ENCODE measurements at places on chromosomes 6 and 20.

DNA sequence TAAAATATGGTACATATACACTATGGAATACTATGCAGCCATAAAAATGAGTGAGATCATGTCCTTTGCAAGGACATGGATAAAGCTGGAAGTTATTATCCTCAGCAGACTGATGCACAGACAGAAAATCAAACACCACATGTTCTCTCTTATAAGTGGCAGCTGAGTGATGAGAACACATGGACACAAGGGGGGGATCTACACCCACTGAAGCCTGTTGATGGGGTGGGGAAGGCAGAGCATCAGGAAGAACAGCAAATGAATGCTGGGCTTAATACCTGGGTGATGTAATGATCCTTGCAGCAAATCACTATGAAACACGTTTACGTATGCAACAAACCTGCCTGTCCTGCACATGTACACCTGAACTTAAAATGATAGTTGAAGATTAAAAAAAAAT lies 71.3 kb downstream of the MANEA start:
- no peak for DNase-seq

DNA sequence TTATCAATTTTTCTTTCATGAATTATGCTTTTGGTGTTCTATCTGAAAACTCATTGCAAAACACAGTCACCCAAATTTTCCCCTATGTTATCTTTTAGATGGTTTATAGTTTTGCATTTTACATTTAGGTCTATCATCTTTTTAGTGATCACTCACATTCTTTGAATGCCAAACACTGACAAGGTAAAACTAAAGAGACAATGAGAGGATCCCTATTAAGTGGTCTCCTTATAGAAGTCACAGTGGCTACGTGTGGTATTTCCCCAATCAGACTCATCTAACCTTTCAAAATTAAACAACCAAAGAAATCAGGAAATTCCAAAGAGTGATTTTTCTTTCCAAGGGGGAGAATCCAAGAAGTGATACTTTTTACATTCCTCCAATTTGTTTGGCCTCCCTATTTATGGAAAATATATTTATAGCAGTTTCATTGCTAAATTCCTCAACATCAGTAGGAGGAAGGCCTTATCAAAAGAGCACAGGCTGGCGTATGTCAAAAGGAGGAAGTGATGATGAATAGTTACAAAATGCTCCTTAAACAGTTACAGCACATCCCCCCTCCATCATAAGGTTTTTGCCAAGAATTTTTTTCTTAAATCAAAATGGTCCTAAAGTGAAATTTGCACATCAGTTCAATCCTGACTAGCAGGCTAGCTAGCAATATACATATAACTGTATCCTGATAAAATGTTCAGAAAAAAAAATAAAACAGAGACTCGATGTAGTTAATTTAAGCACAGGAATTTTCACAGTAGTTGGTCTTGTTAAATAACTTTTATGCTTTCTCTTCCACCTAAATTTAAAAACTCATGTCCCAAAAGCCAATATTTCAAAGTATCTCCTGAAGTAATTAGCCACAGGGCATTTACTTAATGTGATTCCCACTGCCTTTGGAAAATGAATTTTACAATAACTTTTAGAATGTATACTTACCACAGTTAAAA lies 76.2 kb upstream of the IPCEF1 start:
- DNase-seq = no peak

- DNase-seq = no peak
These were observed 13.7 kb upstream of the FAM83C start for GRCh38 chr20:35305682-35306556.

GRCh38 chr20:20078041-20078440 lies 25.7 kb downstream of the CFAP61 start:
- DNase-seq = no peak

DNA sequence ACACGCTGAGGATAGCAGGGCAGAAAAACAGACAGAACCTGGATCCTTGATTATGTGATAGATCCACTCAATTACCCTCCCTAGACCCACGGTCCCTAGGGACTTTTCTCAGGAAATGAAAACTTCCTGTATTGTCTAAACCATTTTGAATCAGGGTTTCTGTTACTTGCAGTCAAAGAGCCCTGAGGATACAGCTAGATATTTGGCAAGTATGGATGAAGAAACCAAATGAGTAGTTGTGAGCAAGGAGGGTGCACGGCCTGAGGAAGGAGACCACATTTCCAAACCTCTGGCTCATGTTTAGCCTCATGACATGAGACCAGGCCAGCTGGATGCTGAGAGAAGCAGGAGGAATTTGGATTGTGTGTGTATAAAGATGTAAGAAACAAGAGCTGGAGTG lies 91.6 kb downstream of the MRPL14 start:
- no peak for DNase-seq

- no peak for DNase-seq
These were observed at the start of gene TCF15 for GRCh38 chr20:610130-611046. TSS of gene TCF15 (minus strand) at chr20:610309. CDS start at chr20:610237, 72 bp downstream.

- DNase-seq = no peak
These were observed 54.6 kb downstream of the LYRM4 start for GRCh38 chr6:5205877-5206850.

- no peak for DNase-seq
These were observed 74.2 kb downstream of the CD164 start for GRCh38 chr6:109308018-109308492.

DNA sequence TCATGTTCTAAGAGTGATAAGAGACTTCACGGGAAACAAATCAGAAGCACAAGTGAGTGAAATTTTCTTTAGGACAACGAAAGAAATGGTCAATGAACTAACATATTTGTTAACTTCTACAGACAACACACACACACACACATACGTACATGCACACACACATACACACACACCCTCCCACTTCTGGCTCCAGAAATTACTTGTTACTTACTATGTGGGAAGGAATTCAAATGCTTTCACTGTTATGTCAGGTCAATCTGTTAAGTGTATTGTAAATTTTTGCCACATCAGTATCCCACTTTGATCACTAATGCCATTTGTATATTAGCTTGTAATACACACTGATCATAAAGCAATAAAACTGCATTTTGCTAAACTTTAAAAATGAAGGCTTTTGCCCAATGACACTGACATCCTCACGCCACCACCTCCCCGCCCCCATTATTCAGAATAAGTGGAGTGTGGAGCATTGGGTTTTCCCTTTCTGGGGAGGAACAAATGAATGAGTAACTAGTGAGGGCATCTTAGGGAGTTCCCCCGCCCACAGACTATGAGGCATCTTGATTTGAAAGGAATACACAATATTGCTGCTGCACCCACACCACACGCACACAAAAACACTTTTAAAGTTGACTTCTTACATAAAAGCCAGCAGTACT lies 76.2 kb downstream of the ATXN1 start:
- peak; percentile 48 for DNase-seq

GRCh38 chr6:149221774-149222070 lies 95.8 kb upstream of the TAB2 start:
- no peak for DNase-seq

DNA sequence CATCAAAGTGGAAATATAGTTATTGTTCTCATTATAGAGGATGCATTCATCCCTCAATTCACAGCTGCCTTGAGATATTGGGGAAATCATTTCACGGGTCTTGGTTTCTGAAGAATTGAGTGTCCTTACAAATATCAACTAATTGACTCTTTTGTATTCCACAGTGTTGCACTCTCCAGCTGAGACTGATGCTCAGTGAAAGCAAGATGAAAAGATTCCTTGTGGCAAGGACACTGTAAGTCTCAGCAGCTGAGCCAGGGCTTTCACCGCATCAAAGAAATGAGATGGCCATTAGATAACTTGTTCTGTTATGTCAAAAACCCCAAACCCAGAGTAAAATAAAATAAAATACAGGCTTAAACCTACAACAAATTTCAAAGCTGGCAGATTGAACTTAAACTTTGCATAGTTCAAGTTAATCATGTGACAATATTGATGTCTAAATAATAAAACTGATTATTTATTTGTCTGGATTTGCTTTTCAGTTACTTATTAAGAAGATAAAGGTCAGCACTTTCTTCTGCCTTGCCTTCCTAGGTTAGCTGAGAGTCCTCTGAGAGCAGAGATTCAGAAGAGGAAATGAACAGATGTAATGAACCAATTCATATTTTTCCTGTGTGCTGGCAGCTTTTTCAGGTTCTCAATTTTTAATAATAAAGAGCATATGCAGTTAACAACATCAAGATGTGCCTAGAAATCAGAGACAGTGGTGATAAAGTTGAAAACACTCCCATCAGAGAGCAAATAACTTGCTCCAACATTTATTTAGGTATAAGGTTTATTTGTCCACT lies 82.4 kb upstream of the SMLR1 start:
- no peak for DNase-seq

DNA sequence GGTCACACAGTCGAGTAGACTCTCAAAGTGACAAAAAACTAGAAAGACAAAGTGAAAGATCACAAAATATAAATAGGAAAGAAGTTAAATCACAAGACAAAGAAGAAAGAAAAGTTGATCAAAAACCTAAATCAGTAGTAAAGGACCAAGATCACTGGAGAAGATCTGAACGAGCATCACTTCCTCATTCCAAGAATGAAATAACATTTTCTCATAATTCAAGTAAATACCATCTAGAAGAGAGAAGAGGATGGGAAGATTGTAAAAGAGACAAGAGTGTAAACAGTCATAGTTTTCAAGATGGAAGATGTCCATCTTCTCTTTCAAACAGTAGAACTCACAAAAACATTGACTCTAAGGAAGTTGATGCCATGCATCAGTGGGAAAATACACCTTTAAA lies 31.6 kb upstream of the GJA10 start:
- no peak for DNase-seq

- no peak for DNase-seq
These were observed 14.4 kb downstream of the KPNA5 start for GRCh38 chr6:116695401-116695800.

DNA sequence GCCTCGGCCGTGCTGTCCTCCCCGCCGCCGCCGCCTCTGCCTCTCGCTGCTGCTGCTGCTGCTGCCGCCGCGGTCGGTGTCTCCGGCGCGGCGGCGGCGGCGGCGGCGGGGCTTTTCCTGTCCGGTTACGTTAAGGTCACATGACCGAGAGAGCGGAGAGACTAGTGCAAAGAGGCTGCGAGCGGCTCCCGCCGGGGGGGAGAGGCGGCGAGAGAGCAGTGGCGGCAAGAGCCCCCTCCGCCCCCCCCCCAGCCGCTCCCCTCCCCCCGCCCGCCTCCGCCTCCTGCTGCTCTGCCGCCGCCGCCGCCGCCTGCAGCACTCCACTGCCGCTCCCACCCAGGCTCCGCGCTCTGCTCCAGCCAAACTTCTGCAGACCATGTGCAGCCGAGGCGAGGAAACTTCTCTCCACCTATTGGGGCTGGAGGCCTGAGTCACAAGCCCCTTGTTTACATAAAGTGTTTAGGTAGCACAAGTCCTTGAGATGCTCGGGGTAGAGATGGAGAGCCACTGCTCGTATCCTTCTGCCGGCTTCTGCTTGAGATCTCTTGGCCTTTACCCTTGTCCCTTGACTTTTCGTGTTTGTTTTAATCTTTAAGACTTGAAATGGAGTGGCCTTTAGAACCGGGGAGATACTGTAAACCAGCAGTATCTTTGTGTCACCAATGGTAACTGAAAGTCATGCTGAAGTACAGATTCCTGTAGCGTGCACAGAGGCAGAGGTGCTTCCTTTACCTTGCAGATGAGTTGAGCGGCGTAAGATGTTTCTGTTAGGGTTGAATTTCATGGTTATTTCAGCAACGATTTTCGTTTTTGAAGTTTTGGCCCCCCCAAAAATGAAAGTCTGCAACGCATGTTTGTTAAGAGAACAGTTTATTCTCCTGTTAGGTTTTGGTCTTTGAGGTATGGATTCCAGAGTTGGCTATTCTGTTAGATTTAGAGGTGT lies at the start of gene ZBTB2:
Gene ZBTB2, minus strand, starts transcription at position 89 of the 943 bp plus-strand sequence. CDS start 17,922 bp downstream, outside the sequence.
- DNase-seq = peak; percentile 65

DNA sequence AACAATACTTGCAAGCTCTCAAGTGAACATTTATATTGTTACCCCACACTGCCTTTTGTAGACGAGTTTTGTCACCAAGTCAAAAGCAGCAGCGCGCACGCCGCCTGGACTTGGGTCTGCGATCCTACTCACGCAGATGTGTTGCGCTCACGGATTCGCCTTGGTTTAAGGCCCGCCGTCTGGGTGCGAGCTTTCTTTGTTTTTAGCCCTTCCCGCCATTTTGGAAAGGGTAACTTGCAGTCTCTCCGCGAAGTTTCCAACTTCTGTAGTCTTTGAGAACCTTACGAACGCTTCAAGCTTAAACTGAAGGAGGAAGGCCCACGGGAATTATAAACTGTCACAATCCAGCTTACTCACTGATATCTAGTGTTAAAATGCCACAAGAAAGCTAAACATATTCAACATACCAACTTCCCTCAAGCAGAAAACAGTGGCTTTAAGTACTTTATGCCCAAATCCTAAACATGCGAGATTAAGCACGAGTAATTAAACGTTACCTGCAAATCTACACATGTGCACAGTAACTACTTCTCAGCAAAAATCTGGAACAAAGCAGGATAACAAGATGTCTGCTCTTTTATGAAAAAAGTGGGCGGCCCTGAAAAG lies 80.4 kb upstream of the BTN3A2 start:
- peak; percentile 61 for DNase-seq

GRCh38 chr6:79713701-79714322 lies 82.7 kb downstream of the SH3BGRL2 start:
- DNase-seq = peak; percentile 31

- DNase-seq = no peak
These were observed 128.3 kb downstream of the TSHZ2 start for GRCh38 chr20:53100476-53100911.

DNA sequence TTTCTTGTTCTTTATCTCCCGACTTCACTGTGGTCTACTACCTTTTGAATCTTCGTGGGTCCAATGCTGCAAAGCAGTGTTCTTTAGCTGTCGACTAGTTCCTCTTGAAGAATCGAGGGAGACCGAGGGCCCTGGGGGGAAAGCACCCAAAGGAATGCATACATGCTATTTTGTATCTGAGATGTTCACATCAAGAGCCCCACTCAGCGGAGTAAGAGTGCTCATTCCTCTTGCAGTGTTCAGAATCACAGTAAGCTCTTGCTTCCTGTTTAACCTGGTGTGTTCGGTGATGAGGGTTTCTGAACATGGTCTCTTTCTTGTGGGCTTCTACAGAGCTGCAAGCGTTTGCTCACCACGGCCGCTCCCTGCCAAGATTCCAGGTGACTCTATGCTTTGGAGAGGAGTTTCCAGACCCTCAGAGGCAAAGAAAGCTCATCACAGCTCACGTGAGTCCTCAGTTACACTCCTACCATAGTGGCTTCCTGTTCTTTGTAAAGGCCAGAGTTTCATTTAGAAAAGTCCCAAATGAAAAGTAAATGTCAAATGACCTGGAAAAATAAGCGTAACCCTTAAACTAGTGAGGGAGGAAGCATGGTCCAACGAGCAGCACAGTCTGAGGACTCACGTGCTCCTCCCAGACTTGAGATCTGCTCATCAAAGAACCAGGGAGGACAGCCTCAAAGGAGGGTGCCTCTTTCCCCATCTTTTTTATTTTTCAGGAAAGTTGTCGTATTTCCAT lies 13.3 kb downstream of the IRF4 start:
- no peak for DNase-seq

GRCh38 chr20:31637660-31638059 lies at the start of gene COX4I2:
TSS of gene COX4I2 (plus strand) at chr20:31637912. CDS start at chr20:31639018, 1,106 bp downstream.
- DNase-seq = no peak

GRCh38 chr6:21208796-21209186 lies 384.8 kb upstream of the SOX4 start:
- DNase-seq = no peak

- DNase-seq = no peak
These were observed 88.9 kb downstream of the HIVEP2 start for GRCh38 chr6:142855893-142856623.

GRCh38 chr20:50273601-50274491 lies 83.2 kb downstream of the CEBPB start:
- DNase-seq = no peak

All from activated CD4-positive, alpha-beta T cell treated with anti-CD3 and anti-CD28 coated beads, Interleukin-2, amount 50 U/mL, for 1 hour (primary cell).